ENCODE measurements at places on chromosomes 13 and 19.

GRCh38 chr13:64223016-64223415, 2807.4 kb upstream of the PCDH20 start:
- DNase-seq: no peak

GRCh38 chr13:98504371-98504963, 72.4 kb downstream of the STK24 start:
- DNase-seq: no peak

DNA sequence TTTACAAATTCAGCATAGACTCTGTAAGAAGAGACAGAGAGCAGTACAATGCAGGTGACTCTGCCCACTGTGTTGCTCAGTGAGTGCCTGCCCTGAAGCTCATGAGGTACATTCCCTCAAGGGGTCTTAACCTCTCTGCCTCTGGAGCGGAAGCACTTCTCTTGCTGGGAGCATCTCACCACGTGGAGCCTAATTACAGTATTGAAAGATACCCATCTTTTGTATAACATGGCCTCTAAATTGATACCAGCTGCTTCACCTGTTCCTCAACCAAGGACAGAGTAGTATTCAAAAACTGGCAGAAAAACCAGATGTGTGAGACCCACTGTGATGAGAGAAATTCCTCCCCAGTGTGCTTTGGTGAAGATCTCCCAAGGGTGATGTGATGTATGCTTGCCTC, 77.1 kb downstream of the SACS start:
- DNase-seq: no peak

GRCh38 chr13:48977973-48978372, 2.3 kb downstream of the FNDC3A start:
- DNase-seq: no peak

DNA sequence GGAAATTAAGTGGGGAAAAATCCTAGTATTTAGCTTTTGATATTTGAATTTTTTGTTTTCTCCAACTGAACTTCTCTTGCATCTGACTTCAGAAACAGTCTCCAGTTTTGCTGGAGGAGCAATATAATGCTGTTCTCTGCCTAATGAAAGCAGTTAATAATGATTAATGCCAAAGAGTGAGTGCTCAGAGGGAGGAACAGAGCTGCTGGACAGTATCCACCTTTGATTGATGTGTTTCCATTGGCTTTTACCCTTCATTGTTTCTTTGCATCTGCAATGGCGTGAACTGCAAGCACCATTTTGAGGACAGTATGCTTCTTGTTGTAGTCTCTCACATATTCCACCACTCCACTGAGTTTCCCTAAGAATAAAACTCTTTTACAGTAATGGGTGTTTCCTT, 193.4 kb downstream of the ITGBL1 start:
- no peak for DNase-seq

DNA sequence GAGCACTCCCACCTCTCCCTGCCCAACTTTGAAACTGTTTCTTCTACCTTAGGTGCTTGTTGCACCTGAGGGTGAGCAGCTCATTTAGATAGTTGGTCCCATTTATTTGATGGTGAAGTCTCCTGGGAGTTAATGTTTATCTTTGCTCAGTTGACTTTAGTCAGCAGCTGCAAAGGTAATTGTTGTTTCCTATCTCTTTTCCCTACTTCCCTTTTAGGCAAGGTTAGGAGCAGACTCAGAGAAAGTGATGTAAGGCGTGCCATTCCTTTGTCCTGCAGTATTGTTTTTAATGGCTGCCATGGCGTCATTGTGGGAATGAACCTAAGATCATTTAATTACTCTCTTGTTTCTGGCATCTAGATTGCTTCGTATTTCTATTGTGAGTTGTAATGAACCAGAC, 11.6 kb downstream of the AKAP11 start:
- no peak for DNase-seq

DNA sequence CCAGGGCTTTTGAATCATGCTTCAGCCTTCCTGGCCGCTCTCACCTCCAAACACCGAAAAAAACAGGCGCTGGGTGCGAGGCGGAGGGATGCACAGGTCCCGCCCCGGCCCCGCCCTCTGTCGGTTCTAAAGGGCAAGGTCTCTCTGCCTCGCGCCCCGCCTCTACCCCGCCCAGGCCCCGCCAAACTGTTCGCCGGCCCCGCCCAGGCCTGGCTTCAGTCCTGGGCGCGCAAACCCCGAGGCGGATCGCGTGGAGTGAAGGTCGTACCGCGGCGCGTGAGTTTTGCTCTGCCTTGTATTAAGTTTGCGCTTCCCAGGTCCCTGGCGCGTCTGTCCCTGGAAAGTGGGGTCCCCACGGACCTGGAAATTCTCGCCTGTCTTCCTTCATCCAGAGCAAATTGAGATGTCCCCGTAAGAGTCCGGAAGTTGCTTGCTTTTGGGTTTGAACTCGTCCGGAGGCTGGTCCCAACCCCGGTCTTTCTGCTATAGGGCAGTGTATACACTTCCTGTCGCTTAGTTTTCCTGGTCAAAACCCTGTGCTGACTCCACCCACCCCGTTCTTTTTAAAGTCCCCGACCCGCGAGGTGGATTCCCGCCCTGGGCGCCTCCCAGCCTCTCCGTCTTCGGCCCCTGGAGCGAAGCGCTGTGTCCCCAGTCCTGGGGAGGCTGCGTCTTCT, 8.4 kb downstream of the ZNF808 start:
- DNase-seq: no peak

GRCh38 chr13:55705971-55706370, 1434.7 kb upstream of the PRR20A start:
- DNase-seq: no peak

Data from CMK (cell line).